ENCODE measurements at places on chromosomes 1 and 21. TPM values are rescaled to one million over a fixed set of nuclear protein-coding genes. Genes with fewer than 3 reads are reported as not detected.

DNA sequence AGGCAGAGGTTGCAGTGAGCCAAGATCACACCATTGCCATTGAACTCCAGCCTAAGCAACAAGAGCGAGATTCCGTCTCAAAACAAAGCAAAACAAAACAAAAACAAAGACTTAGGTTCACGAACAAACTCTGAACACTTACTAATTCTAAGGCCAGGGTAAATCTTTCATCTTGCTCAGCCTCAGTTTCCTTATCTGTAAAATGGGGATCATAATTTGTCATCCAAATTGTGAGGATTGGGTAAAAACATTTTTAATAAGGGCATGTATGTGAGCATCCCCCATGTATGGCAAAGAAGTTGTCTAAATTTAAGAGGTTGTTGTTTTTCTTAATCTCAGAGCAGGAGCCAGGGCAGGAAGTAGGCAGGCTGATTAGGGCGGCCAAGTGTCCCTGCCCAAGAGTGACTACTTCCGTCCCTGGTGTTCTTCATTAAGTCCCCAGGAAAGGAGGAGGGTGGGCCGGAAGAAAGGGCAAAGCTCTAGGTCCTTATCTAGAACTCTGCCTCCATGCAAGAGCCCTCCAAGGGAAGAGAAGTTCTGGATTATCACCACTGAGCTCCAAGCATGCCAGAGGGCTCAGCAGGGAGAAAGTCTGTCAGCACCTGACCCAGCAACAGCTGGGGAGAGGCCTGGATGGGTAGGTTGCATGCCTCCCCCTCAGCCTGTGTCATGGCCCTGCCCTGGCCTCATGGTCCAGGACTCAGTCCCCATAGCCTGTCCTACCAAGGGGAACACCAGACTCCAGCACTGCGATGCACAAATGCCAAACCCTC, 49.9 kb upstream of the CLIC4 start:
- no peak for DNase-seq

GRCh38 chr1:235866205-235866912, at the start of gene LYST:
TSS of gene LYST (minus strand) at chr1:235866906. CDS start at chr1:235830417, 36,489 bp downstream.
- peak; percentile 76 for DNase-seq

- DNase-seq: no peak
Measured at GRCh38 chr1:85118751-85119150, 70.5 kb upstream of the MCOLN3 start.

The TRIM46 gene
- 14.6 TPM for total RNA-seq

The ETV3L gene
- not detected for total RNA-seq

The FCRL5 gene
- total RNA-seq: 0.11 TPM

All from activated CD8-positive, alpha-beta T cell treated with anti-CD3 and anti-CD28 coated beads, Interleukin-2, amount 10 ng/mL, durations not matched to agents 7 days and 5 days (primary cell).